ENCODE measurements at places on chromosomes 1 and 21.

DNA sequence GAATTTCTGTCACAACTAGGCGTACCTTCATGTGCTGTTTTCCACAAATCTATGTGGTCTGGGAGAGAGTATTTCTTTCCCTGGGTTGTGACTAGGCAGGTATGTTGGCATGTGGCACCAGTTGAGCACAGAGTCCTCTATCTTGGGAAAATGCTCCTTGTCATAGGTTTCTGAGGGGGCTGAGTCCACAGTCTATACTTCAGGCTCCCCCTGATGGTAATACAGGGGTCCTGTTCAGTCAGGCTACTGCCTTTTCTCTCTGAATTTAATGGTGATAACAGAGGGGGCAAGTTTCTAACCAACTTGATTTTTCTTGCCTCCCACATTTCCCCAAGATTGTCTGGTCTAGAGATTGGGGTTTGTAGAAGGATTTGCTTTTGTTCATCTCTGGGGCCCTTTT, 35.8 kb downstream of the VANGL1 start:
- no peak for DNase-seq

DNA sequence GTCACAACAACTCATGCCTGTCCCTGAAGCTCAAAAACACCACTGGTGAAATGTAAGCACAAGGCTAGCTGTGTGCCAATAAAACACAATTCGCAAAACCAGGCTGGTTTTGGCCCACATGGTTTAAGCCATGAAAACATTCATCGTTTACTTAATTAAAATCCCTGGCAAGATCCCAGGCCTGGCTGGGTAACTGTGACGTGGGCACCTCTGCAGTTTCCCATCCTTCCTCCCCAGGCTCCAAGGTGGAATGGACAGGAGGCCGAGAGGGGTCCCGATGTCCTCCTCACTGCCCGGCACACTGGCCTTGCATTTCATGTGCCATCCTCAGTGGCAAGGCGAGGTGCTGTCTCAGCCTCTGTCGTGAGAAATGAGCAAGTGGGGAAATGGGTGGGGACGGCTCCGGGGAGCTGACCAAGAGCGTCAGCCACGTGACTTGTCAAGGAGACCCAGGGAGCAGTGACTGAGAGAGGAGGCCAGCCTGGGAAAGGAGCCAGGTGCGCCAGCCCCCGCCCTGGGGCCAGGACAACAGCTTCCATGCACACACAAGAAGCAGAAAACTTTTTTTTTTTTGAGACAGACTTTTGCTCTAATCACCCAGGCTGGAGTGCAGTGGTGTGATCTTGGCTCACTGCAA, 153.1 kb upstream of the RAB4A start:
- peak; percentile 24 for DNase-seq

DNA sequence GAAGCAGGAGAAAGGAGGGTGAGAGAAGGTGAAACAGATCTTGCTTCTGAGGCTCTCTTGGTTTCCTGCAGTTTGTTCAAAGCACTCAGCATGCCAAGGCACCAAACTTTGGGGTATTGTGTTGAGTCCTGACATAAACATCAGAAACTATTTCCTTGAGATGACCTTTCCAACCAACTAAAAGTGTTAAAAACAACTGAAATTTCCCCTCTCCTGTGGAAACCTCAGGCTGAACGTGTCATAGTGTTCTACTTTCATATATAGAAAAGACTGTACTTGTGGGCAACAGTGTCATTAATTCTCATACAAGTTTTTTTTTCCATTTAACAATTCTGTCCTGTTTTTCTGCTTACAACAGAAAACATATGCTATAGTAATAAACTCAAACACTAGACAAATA, 6.3 kb upstream of the LYST start:
- DNase-seq, result no peak

- DNase-seq, result no peak
These were observed 61.3 kb downstream of the B3GALNT2 start for GRCh38 chr1:235442788-235443429.

DNA sequence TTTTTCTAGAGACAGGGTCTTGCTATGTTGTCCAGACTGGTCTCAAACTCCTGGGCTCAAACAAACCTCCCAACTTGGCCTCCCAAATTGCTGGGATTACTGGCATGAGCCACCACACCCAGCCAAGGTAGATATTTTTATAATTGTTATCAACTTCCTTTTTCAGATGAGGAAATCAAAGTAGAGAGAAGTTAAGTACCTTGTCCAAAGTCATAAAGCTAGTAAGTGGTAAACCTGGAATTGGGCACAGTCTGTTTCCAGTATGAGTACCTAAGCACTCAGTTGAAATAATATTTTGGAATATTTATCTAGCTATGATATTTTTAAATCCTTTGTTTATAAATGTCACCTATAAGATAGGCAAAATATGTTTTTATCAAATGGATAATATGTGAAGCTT, 22.3 kb upstream of the PLEKHO1 start:
- DNase-seq, result no peak

DNA sequence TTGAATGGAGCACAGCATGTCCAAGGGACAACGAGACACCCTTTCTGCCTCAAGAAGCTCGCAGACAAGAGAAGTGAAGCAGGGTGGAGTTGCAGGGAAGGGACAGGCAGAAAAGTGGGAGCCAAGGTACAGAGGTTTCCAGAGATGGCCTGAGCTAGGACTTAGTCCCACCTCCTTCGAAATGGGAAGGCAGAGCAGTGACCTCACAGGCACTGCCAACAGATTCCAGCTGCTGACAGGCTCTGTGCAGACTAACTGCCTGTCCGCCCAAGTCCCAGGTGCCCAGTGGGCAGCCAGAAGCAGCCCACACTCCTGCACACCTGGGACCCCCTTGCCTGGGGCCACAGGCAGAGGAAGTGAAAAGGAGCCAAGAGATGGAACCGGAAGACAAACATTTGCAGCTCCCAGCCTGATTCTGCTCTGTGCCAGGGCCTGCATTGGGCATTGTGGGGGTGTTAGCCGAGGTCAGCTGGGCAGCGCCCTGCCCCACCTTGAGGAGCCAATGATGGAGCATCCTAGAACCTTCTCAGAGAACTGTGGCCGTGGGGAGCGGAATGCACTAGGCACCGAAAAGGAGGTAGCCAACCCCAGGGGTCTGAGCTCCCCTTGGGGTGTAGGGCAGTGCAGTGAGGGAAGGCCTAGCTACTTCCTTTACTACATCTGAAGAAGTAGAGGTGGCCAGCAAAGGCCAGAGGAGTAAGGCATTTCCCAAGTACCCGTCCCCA, 27.5 kb upstream of the RSPO1 start:
- DNase-seq, result no peak

DNA sequence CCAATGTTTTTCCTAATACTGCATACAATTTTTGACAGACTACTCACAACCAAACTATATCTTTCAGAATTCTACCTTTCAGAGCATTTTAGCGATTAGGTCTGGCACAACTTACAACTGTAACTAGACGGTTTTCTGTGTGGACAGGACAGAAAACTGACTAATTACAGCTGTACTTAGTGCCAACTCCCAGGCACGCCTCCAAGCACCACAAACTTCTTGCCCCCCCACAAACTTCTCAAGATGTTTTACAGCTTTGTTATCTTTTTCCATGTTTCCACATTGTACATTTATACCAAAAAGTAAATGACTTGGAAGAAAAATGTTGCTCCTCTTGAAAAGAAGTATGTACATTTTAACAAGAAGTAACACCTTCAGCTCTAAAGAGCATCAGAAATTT, 13.8 kb downstream of the LYST start:
- DNase-seq, result no peak

GRCh38 chr21:26136671-26137070, 33.9 kb downstream of the APP start:
- DNase-seq, result no peak

GRCh38 chr1:218494449-218494852, 149.3 kb downstream of the TGFB2 start:
- DNase-seq, result no peak

DNA sequence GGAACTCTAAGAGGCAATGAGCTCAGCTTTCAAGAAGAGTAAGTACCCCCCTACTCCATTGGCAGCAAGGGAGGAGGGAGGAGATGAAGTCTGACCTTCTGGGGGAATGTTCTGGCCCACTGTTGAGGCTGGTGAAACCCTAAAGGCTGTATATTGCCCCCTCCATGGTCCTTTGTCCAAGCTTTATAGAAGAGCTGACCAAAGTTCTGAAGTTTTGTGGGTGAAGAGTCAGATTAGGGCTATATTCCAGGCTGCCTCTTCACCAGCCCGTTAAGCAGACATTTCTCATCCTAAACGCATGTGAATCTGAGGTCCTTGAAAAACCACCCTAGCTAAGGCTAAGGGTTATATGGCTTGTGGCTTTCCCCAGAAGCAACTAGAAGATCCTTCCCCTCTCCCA, 1.4 kb downstream of the C1orf94 start:
- no peak for DNase-seq

- no peak for DNase-seq
These were observed 155.2 kb downstream of the DISP1 start for GRCh38 chr1:222970040-222970439.

DNA sequence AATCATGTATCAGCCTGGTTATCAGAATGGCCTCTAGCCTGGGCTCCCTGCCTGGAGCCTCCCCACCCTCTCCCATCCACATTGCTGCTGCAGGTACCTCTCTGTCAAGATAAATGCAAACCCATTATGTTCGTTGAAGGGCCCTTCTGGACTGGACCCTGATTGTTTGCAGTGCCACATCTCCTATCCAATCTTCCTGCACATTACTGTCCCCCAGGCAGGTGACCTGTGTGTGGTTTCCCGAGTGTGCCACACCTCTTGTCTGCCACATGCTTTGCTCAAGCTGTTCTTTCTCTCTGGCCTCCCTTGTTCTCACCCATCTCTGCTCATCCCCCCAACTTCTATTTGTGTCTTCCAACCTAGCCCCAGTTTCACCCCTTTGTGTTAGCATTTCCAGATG, 32.4 kb downstream of the IER5 start:
- no peak for DNase-seq

- DNase-seq, result peak; percentile 63
These were observed 117.7 kb downstream of the CTH start for GRCh38 chr1:70528590-70529333.

DNA sequence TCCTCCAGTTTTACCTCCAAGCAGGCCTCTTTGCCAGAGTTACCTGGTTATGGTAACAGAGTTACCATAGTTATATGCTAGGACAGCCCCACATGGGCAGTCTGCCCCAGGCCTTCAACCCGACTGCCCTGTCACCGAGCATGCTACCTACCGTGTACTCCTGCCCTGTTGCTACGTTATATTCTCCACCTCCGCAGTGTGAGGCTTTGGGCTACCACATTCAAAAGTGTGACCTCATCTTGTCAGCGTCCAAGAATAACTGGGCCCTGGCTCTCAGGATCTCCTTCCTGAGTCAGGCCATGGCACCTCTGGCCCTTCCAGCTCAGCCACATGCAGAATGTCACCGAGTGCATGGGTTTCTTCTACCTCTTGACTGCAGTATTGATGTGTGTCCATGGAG, 8.9 kb downstream of the MAPKAPK2 start:
- DNase-seq, result no peak

DNA sequence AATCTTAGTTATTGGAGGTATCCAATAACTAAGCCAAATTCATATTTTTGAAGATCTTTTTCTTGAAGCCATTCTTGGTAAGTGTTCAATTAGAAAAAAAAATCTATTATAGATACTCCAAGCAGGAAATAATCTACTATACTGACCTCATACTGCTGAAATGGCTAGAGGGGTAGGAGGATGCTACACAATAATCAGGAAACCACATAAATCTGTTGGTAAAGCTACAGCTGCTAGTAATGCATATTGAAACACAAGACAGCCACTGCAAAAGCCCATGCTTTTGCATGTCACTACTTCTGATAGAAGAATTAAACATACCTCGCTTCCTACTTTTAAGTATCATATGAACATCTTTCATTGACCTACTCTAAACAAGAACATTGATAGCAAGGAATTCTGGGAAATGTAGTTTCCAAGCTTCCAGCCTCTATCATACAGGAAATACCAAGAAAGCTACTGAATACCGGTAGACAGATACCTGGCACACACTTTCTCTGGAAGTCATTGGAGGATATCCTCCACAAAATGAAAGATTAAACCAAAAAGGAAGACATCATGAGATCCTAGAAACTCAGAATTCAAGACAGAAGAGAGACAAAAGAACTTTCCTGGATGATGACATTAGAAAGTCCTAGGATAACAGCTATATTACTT, 103.0 kb upstream of the VAV3 start:
- no peak for DNase-seq

GRCh38 chr1:155131856-155132255, 3.8 kb upstream of the SLC50A1 start:
- no peak for DNase-seq

GRCh38 chr1:228527596-228527995, 40.4 kb downstream of the RNF187 start:
- no peak for DNase-seq

DNA sequence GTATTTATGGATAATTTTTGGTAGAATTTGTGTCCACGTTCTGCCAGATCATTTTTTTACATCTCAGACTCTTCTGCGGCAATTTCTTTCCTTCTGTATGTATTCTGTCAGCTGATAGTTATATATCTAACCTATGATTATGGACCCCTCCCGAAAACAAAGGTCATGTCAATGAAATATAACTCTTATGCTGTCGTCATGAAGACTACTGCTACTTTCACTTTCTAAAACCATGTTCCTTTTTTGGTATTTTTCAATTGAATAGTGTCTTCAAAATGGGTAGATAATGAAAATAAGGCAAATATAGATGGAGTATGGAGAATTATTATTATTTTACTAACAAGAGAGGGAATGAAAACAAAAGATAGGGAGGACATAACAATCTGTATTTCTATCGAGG, 3.2 kb downstream of the ANGPTL1 start:
- no peak for DNase-seq

DNA sequence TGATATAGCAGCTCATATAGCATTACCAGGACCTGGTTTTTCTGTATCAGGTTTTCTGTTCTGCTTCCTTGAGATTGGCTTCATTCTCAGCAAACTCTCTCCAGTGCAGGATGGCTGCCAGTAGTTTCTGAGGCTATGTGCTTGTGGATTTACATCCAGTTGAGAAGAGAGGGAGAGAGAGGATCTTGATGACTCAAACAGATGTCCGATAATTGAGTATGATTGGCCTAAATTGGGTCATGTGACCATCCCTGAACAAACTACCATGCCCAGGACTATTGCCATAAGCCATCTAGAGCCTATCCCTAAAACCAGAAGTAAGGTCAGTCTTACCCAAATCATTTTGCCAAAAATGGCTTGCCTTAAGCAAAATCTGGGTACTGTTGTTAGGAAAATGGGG, 18.1 kb upstream of the PSMA5 start:
- DNase-seq, result no peak

GRCh38 chr21:16426936-16427335, 697.2 kb downstream of the USP25 start:
- peak; percentile 11 for DNase-seq

DNA sequence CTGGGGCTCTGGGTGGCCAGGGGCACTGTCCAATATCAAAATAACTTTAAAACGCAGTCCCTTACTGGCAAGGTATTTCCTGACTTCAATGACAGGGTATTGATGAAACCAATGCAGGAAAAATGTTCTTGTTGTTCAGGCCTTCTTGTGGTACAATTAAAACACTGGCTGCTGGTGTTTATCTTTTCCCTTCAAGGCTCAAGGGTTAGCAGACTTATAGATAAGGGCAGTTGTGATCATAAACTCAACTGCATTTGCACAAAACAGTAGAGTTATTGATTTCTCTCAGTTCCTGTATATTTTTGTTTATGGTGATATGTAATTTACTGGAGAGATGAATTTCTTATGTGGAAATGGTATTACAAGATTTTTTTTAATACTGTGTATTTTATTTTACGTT, 2.7 kb upstream of the CD84 start:
- no peak for DNase-seq

Data from NCI-H446 (cell line).